ENCODE measurements at places on chromosomes 7 and 10.
A peak's percentile ranks its signal among the peaks of the same experiment; 100 is the strongest.

DNA sequence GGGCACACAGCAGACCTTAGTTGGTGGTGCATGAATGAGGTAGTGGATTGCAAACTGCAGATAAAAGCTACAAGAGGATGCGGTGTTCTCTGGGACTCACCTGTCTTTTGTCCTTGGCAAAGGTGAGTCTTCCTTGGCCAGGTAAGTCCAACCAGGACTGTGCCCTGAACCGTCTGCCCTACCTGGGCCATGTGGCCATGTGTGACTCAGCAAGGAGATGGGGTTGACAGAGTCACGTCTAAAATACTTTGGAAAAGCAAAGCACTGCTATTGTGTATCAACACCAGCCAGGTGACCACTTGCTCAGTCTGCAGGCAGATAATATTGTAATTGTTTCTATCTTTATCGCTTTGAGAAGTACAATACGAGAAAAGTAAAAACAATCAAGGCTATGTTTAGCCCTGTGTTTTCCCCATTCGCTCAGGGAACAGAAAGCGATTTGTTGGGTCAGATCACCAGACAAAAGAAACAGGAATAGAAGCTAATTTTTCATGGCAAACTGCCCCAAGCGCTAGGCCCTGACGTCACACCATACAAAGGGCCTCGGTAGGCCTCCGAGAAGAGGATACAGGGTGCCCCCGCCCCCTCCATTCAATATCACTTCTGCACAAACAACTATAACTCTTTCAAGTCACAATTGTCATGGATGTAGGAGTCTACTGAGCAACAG, 57.3 kb downstream of the FAM53B start:
- no peak for DNase-seq

- no peak for DNase-seq
Observed at GRCh38 chr7:13821152-13821787, 168.2 kb downstream of the ETV1 start.

- DNase-seq: no peak
Observed at GRCh38 chr7:103799298-103799697, 190.2 kb downstream of the RELN start.

- DNase-seq: no peak
Observed at GRCh38 chr10:25604591-25604990, 329.4 kb upstream of the MYO3A start.

DNA sequence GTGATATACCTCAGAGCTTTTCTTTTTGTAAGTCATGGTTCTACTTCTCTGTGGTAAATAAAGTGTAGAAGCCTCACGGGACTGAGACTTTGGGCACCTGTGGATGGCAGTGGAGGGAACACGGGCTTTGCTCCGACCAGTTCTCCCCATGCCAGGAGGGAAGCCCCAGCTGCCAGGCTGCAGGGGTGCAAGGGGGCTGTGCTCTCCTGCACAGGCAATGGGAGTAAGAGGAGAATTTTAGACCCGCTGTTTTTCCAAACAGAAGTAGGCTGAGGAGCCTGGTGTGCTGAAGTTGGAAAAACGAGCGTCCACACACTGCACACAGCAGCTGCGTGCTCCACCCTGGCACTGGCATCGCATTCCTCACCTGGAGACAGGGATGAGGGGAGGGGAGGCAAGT, 282.4 kb downstream of the TNS3 start:
- no peak for DNase-seq

DNA sequence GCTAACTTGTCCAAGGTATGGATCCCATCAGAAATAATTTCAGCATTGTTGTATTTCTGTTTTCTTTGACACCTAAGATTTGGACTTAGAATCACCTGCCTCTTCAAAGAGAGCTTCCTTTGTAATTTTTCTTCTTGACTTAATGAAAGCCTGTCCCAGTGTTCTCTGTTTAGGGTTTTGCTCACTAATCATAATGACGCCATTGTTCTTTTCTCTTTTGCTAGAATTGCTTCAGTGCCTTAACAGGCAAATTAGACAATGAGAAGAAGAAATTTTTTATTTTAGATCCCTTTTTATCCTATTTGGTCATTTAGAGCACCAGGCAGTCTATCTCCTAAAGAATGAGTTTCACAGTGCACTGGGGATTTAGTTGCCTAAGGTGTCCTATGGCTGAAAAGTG, 128.5 kb downstream of the SND1 start:
- DNase-seq: no peak

DNA sequence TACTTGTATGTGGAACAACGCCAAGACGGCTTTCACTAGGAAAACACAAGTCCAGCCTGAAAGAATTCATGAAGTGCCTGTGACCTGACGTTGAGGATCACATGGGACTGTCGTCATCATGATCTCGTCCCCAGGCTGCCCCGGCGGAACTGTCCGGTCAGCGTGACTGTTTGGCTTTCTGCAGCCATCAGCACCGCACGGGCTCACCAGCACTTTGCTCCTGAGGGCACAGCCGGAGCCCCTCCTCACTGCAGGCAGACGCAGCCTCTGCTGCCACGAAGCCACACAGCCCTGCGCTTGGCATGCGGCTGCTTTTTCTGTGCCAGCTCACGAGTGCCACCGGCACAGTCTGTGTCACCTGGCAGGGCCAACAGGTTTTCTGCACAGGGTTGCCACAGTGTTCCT, 9.4 kb upstream of the GET4 start:
- DNase-seq: no peak

GRCh38 chr7:36192053-36192824, 39.2 kb downstream of the EEPD1 start:
- DNase-seq: peak; percentile 23

DNA sequence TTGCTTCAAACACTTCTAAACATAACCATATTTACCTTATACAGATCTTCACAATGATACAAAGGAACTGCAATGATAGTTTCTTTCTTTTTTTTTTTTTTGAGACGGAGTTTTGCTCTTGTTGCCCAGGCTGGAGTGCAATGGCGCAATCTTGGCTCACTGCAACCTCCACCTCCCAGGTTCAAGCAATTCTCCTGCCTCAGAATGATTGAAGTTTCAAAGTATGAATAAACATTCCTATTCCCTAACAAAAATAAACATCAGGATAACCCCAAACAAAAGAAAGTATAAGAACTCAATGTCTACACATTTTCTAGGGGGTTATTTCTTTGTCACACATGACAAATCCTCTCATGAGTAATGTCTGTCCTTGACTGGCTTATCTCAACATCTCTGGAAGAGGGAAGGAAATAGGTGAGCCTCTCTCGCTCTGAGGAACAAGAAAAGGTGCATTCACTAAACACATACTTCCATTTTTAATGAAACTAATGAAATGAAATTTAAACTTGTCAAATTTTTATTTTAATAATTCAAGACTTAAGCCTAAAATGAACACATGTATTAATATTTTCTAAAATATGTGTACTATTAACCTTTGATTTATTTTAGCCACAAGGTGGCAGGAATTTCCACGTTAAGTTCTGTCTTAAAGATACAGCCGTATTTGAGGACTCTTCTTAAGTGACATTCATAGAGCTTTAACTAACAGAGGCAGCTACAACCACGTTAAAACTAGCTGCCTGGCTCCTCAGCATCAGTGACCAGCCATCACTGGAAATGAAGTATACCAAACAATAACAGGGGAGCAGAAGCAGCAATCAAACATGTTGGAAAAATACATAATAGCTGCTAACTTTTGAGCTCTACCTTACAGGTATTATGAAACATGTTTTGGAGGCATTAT, 58.3 kb downstream of the MALSU1 start:
- DNase-seq: no peak

DNA sequence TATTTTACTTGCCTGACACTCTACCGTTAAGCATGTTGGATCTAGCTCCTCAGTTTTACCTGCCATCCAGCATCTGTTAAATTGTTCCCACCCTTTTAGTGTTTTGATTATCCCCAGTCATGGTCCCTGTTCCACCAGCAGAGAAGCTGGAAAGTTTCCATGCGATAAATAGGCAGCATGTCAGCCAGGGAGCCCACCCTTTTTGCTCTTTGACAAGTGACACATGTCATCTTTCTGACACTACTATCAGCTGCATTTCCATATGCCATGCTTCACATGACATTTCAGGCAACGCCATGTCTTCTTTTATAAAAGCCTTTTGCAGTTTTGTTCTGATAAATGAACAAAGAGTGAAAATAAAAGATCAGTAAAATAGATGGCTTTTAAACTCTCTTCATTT, 310.8 kb downstream of the MAGI2 start:
- DNase-seq: no peak

DNA sequence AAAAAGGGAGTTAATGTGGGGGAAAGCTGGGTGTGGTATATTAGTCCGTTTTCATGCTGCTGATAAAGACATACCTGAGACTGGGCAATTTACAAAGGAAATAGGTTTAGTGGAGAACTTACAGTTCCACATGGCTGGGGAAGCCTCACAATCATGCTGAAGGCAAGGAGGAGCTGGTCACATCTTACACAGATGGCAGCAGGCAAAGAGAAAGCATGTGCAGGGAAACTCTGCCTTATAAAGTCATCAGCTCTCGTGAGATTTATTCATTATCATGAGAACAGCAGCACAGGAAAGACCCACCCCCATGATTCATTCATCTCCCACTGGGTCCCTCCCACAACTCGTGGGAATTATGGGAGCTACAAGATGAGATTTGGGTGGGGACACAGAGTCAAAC, 114.2 kb downstream of the PAXIP1 start:
- DNase-seq: no peak

GRCh38 chr10:64408391-64409183, 887.4 kb downstream of the REEP3 start:
- DNase-seq: no peak

DNA sequence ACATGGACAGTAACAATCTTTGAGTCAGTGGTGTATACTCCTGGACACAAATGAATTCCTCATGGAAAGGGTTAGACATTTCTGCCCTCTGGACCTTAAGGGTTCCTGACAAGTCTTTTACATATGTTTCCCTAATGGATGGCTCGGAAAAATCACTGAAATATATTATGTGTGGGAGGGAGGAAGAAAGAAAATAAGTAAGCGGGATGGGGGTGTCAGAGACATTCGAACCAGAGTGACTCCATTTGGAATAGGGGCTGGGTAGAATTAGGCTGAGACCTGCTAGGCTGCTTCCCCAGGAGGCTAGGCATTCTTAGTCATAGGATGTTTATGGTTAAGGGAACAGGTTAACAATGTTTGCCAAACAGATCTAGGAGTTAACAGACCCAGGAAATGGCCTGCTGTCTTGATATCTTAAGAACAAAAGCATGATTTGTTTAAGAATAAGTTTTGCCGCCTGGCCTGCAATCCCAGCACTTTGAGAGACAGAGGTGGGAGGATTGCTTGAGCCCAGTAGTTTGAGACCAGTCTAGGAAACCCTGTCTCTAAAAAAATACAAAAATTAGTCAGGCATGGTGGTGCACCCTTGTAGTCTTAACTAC, 1241.7 kb downstream of the TYW1 start:
- no peak for DNase-seq

DNA sequence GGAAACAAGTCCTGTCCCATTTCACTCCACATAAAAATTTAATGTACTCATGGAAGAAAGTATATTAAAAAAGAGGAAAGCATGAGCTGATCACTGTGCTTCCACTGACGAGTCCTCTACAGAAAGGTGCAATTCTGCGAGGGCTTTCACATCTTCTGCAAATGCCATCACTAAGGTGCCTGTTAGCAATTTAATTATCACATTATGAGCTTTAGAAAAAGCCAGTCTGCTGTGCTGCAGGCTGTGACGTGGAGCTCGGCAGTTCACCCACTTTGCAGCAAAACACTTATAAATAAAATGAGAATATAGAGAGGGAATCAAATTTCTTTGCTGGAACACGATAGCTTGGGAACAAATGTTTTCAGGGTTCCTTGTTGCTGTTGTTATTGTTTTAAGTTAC, 22.5 kb upstream of the NEUROD6 start:
- DNase-seq: no peak

DNA sequence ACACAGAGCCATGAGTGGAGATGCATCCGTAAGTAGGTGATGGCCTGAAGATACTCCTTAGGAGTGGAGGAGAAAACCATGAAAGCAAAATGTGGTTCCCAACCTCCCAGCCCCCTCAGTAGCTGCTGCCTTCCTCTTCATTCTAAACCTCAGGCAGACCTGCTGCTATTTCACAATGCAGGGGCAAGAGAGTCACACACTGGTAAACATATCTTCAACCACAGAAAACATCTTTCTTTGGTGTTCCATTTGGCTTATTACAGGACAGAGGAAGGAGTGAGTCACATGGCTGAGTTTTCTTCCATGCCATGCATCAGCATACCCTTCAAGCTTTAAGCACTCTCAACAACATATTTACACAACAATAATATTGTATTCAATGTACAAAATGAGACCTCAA, 342.1 kb downstream of the BMPER start:
- no peak for DNase-seq

- no peak for DNase-seq
Observed at GRCh38 chr10:129386415-129387257, 80.4 kb upstream of the MGMT start.

- no peak for DNase-seq
Observed at GRCh38 chr10:36053271-36053670, 411.2 kb upstream of the FZD8 start.

- peak; percentile 13 for DNase-seq
Observed at GRCh38 chr10:49164559-49165188, 23.5 kb downstream of the TMEM273 start.

DNA sequence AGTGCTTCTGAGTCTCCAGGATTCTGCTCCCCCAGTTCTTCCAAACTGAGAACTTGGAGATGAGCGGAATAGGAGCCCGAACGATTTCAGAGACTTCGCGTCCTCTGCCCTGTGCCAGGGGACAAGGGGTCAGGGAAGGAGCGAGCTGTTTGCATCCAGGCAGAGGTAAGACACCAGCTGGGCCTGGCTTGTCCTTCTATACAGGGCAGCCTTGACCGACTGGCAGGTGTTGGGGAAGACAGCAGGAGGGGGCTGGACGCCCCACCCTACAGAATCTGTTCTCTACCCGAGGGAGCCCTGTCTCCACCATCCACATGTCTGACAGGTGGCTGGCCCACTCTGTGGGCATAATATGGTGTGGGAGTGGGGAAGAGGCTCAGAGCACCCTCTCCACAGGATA, 7.1 kb downstream of the SPOCK2 start:
- no peak for DNase-seq

DNA sequence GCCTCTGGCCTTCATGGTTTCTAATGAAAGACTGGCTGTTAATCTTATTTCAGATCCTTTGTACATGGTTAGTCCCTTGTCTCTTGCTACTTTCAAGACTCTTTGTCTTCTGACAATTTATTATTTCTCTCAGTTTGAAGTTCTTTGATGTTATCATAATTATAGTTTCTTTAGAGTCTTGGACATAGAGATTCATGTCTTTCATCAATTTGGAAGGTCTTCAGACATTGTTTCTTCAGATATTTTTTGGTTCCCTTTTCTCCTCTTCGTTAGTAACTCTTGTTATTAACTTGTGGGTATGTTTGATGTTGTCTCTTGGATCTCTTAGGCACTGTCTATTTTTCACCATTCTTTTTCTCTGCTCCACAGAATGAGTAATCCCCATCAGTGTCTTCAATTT, 8.7 kb downstream of the ZNF37A start:
- no peak for DNase-seq

GRCh38 chr7:100221231-100221718, 1.5 kb downstream of the PVRIG start:
- DNase-seq: peak; percentile 73

- DNase-seq: no peak
Observed at GRCh38 chr7:39091774-39092173, 114.1 kb downstream of the POU6F2 start.

- DNase-seq: no peak
Observed at GRCh38 chr7:13144673-13145072, 457.2 kb downstream of the ARL4A start.

All from CD4-positive, alpha-beta T cell (primary cell).